A375 (cell line): ENCODE measurements at places on chromosomes 2 and 18. TPM values are rescaled to one million over a fixed set of nuclear protein-coding genes. Genes with fewer than 3 reads are reported as not detected.

The ST8SIA5 gene
- total RNA-seq: 0.38 and 0.64 TPM in 2 replicates

The PLEK gene
- total RNA-seq: not detected in 2 replicates

The MGAT5 gene
- total RNA-seq: 10.7 and 11.7 TPM in 2 replicates

The HAAO gene
- not detected in 2 replicates for total RNA-seq

The KATNAL2 gene
- total RNA-seq: 1.5 and 3.3 TPM in 2 replicates

The FBXO41 gene
- 4.3 and 6.4 TPM in 2 replicates for total RNA-seq

The MYL1 gene
- total RNA-seq: not detected in 2 replicates

The PLEKHH2 gene
- 3.5 and 3.6 TPM in 2 replicates for total RNA-seq

The MAP3K20 gene
- 12.8 and 13.8 TPM in 2 replicates for total RNA-seq
